ENCODE measurements at places on chromosomes 3 and 15.
A peak's percentile ranks its signal among the peaks of the same experiment; 100 is the strongest.

- DNase-seq, result no peak
These were observed 5.6 kb downstream of the FAM98B start for GRCh38 chr15:38459480-38459879.

- DNase-seq, result no peak
These were observed 135.8 kb downstream of the LRRK1 start for GRCh38 chr15:101054991-101055390.

DNA sequence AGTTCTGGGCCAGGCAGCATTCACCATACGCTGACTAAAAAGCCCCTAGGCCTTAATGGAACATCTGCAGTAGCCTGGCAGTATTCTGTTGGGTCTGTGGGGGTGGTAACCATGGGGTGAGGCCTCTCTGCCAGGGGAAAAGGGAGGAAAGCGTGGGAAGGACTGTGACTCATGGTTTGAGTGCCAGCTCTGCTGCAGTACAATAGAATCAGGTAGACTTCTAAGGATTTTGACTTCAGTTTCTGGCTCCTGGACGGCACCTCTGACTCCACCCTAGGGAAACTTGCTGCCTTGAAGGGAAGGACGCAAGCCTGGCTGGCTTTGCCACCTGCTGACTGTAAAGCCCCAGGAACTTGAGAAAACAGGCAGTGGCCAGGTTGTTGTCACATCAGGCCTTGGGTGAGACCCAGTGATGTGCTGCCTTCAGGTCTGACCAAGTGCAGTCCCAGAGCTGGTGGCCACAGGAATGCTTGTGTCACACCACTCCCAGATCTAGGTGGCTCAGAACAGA is 148.6 kb downstream of the SUCNR1 start:
- no peak for DNase-seq

DNA sequence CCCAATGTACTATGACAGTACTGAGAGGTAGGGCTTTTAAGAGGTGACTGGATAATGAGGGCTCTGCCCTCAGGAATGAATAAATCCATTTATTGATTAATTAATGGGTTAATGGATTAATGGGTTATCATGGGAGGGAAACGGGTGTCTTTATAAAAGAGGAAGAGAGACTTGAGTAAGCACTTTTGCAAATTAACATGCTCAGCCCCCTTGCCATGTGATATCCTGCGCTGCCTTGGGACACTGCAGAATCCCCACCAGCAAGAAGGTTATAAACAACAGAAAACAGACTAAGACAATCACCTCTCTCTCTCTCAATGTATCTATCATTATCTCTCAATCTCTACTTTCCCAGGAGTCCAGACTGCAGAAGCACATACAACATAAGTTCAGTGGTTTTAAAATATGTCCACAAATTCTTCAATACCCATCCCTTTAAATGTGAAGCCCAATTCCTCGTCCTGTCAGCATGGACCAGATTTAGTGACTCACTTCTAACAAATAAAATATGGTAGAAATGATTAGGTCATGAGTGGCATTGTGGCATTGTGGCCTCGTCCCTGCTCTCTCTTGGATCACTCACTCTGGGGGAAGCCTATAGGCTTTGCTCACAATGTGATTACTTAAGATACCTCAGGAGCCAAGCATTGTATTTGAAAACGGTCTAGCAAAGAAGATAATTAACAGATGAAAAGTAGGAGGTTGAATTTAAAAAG is 40.0 kb upstream of the IL12A start:
- no peak for DNase-seq

DNA sequence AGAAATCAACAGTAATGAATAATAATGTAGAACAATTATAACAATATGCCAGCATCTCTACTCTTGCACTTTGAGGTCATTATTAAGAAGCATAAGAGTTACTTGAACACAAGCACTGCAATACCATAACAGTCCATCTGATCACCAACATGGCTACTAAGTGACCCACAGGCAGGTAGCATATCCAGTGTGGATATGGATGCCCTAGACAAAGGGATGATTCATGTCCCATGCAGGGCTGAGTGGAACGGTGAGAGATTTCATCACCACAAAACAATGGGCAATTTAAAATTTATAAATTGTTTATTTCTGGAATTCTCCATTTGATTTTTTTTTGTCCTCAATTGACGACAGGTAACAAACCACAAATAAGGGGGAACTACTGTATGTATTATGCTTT is 107.7 kb upstream of the TSC22D2 start:
- no peak for DNase-seq

DNA sequence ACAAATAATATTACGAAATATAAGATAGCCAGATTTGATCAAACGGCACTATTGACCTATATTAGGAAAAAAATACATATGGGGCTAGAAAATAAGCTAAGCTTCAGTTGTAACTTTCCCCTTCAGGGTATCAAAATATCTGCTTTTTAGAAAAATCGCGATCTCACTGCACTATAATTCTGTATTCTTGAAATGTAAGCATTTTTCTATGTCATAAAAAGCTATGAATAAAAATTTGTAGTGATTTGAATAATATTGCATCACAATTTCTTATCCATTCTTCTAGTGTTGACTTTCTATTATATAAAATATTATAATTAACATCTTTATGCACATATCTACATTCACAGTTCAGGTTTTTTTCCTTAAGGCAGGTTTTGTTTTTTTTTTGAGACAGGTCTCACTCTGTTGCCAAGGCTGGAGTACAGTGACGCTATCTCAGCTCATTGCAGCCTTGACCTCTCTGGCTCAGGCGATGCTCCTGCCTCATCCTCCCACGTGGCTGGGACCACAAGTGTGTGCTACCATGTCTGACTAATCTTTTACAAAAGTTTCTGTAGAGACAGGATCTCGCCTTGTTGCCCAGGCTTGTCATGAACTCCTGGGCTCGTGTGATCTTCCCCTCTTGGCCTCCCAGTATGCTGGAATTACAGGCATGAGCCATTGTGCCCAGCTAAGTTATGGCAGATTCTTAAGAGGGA is 21.6 kb downstream of the EMC4 start:
- no peak for DNase-seq

GRCh38 chr3:13492976-13493866 is 13.1 kb downstream of the HDAC11 start:
- no peak for DNase-seq

GRCh38 chr3:69368129-69368741 is 17.7 kb downstream of the FRMD4B start:
- peak; percentile 10 for DNase-seq

GRCh38 chr3:170632780-170633179 is 46.9 kb upstream of the SLC7A14 start:
- DNase-seq, result no peak

DNA sequence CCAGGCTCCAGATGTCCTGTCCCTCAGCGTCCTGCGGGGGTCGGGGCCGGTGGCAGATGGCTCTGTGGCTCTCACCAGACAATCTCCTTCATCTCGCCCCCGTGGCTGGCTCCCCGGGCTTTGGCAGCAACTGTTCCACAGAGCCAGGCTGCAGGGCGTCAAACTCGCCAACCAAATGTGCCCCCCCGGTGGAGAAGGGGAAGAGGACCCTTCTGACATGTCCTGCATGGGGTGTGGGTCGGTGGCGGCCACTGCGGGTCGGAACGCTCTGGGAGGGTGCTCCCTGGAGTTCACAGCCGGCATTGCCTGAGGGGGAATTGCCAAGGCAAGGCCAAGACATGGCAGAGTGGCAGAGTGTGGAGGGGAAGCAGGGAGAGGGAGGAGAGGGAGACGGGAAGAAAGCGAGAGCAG is 36.0 kb downstream of the BDH1 start:
- DNase-seq, result no peak

DNA sequence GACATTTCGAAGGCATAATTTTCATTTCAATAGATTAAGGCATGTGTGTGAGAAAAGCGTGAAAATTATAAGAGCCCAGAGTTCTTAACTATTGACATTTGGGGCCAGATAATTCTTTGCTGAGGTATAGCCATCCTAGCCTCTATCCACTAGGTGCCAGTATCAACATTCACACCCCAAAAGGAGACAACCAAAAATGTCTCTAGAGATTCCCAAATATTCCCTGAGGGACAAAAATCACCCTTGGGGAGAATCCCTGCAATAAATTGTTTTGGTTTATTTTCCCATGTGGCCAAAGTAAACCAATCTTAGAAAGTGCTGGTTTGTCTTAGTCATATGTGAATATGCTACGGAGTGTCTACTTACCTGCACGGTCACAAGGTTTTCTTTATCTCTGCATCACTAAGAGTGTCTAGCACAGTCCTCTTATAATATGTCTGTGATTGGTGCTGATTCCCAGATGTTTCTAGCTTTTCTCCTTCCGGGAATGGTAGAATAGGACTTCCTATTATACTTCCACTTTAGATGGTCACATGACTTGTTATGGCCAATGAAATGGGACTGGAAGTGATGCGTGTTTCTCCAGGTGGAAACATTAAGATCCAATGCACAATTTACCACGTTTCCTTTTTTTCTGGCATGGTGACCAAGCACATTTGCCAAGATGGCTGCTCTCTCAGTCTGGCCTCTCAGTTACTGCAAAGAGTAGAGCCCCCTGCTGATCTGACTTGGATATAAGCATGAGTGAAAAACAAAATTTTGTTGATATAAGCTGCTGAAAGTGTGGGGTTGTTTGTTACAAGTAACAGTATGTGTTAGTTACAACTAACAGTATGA is 8.0 kb upstream of the KBTBD8 start:
- no peak for DNase-seq

DNA sequence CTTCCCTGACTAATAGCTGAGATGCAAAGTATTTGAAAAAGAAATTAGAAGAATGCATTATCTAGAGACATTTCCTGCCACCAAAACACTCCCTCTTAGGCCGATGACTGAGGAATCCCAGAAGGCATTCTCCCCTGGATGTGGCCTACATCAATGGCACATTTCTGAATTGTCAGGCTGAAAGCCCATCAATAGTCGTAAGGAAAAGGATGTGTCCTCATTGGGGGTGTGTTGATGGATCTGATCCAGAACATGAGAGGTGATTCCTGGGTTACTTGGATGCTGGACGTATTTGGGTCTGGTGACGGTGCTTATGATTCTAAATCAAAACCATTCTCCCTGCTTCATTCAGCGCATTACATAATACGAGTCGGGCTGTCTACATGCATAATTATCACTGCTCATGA is 216.9 kb upstream of the CDIN1 start:
- DNase-seq, result no peak

GRCh38 chr3:152322756-152323155 is 54.0 kb downstream of the MBNL1 start:
- DNase-seq, result no peak

DNA sequence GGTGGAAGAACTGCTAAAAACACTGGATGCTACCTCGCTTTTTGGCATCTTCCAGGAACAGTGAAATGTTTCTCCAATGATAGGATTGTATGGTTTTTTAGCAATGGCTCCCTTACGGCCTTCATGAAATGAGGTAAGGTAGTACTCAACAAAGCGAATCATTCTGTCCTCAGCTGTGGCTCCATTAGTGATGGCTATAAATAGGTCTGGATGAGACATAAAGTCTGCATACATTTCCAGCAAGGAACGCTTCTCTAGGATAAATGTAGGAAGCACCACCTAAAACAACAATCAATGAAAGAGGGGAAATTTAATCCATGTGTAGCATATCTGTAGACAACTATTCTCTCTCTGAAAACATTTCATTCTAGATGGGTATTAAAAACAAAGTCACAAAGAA is 32.4 kb upstream of the SNX4 start:
- DNase-seq, result no peak

GRCh38 chr3:127857333-127857732 is 35.0 kb upstream of the MGLL start:
- no peak for DNase-seq

- no peak for DNase-seq
These were observed 884.0 kb upstream of the CADM2 start for GRCh38 chr3:84074767-84075166.

DNA sequence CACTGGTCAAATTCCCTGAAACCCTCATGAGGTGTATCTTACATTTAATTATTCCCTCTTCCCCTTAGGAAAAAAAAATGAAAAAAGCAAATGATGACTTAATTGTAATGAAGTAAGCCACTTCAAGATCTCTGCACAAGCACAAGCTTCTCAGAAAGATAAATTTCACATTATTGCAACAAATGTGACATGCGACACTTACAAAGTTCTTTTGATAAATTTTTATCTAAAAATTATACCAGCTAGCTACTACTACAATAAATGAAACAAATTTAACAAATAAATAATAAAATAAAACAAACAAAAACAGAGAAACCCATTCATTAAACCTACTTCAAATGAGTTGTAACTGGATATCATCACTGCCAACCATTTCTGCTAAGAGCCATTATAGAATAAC is 10.0 kb upstream of the TM2D3 start:
- DNase-seq, result no peak

- no peak for DNase-seq
These were observed 143.9 kb upstream of the UMPS start for GRCh38 chr3:124586126-124587052.

DNA sequence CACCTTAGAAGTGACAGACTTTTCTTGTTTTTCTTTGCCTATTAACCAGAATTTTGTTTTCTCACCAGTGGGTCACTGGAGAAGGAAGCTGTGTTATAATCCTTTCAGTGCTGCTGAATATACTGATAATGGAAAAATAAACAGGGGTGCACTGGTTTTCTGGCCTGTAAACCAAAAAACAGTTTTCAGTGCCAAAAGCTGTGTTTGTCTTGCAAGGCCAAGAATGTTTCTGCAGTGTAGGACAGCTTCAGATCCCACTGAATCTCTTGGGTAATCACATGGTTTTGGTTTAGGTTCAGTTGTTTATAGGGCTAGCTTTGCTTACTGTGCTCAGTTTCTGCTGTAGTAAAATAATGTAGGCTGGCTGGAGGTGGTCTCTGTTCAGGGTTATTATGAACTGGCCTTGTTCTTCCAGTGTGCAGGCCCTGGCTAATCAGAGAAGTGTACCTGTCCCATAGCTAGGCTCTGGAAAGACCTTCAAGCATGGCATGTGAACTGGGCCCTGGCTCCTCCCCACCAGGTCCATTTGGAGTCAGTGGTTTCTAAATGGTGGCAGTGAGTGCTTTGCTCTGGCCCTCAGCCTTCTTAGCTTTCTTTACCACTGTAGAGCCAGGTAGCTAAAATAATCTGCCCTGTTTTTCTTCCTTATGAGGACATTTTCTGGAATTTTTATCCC is 18.7 kb downstream of the PDE8A start:
- DNase-seq, result no peak

- no peak for DNase-seq
These were observed 145.1 kb downstream of the MAGI1 start for GRCh38 chr3:65893631-65894030.

- DNase-seq, result no peak
These were observed 2.5 kb downstream of the CCDC80 start for GRCh38 chr3:112638327-112639020.

Measured in naive B cell (primary cell).